ENCODE measurements at places on chromosomes 2 and 18.
A peak's percentile ranks its signal among the peaks of the same experiment; 100 is the strongest.

- DNase-seq: no peak
These were observed 53.3 kb upstream of the NFU1 start for GRCh38 chr2:69490486-69490885.

DNA sequence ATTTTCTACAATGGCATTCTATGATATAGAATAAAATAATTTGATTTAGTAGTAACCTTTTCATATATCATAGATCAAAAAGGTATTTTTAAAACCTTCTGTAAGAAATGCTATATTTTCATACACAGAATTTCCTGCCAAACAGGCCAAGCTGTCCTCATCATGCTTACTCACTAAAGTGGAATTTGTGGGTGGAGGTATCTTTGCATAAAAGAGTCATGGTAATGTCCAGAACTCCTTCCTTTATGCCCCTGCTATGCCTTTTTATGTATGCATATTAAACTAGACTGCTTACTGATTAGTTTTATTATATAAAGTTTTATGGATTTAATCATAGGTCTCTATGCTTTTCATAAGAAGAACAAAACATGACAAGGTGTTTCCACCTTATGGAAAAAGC lies 27.5 kb upstream of the MARCHF7 start:
- no peak for DNase-seq

- DNase-seq: no peak
These were observed 29.4 kb upstream of the WDR75 start for GRCh38 chr2:189411860-189412259.

DNA sequence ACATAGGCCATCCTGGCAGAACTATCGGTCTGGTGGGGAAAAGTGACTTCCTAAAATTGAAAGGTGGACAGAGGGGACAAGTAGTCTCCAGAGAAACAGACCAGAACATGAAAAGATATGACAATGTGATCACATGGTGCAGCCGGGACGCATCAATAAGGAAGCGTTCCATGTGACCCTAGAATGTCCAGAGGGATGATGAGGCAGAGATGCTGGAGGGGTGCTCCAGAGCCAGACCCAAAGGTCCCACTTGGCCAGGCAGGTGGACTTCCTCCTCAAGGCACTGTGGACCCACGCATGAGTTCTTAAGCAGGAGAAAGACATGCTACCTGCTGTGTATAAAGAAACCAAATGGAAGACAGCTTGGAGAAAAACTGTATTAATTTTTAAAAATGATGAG lies 50.2 kb downstream of the CDH2 start:
- no peak for DNase-seq

DNA sequence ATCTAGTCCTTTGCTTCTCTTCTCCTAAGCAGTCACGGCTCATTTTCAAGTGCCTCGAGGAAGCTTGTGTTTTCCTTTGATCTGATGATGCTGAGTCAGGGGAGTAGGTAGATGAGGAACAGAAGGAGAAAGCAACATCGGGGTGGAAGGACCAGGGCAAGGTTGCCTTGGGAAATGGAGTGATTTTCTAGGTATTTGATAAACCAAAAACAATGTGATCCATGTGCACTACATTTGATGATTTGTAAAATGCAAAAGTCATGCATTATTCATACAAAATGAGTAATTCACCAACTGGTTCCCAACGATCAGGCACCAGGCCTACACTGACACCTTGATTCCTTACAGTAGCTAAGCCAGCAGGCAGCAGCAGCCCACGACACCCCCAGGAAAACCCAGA lies 205.3 kb downstream of the ANAPC1 start:
- DNase-seq: no peak

DNA sequence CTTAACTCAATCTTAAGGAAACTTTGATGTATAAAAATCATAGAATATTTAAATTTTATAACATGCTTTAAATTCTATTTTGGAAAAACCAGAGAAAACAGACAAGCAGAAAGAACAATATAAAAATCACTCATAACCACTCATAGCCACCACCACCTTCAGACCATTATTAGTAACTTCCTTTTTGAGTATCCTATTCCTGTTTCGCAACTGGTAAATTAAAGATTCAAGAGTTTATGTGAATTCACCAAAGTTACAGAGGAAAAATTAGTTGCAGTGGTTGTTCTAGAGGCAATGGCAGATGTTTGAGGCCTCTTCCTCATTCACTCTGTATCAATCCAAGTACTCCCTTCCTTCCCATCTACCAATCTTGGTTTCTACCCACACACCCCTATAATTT lies 49.3 kb upstream of the PROKR1 start:
- no peak for DNase-seq

GRCh38 chr2:66437691-66438497 lies 3.0 kb downstream of the MEIS1 start:
- no peak for DNase-seq

GRCh38 chr2:104388296-104388695 lies 465.6 kb upstream of the POU3F3 start:
- no peak for DNase-seq

- no peak for DNase-seq
These were observed 96.7 kb downstream of the TMEM163 start for GRCh38 chr2:134621939-134622705.

- DNase-seq: peak; percentile 38
These were observed 89.2 kb downstream of the DOCK10 start for GRCh38 chr2:224952936-224953657.

DNA sequence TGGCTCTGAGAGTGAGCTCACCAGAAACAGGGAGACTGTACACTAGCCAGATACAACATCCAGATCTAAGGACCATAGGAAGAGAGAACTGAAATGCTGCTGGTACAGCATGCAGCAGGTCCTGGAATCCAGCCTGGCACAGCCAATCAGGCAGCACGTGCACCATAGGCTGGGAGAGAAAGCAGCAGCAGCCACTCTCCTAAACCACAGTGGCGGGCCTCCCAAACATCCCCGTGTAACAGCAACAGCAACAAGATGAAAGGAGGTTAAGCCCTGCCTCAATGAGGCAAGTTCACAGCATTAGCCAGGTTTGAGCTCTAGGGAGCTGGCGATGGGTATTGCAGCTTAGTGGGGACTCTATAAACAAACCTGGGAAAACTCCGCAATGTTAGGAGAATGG lies 192.0 kb downstream of the EPHA4 start:
- no peak for DNase-seq

DNA sequence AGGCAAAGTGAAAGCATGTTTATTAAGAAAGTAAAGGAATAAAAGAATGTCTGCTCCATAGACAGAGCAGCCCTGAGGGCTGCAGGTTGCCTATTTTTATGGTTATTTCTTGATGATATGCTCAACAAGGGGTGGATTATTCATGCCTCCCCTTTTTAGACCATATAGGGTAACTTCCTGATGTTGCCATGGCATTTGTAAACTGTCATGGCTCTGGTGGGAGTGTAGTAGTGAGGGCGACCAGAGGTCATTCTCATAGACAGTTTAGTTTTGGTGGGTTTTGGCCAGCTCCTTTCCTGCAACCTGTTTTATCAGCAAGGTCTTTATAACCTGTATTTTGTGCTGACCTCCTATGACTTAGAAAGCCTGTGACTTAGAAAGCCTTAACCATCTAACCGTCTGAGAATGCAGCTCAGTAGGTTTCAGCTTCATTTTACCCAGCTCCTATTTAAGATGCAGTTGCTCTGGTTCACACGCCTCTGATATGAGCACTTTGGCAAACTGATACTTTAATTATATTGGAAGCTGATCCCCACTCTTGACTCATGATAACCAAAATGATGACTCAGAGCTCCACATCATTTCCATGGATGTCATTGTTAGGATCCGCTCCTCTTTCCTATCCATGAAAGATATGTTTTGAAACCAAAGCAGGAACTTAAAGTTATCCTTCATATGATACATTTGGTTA lies 14.5 kb upstream of the ERMN start:
- no peak for DNase-seq

- DNase-seq: no peak
These were observed 176.6 kb upstream of the SKOR2 start for GRCh38 chr18:47427923-47428637.
